Activated CD4-positive, alpha-beta T cell treated with anti-CD3 and anti-CD28 coated beads, Interleukin-2, amount 10 ng/mL, durations not matched to agents 7 days and 5 days (primary cell): ENCODE measurements at places on chromosomes 13 and 19. TPM values are rescaled to one million over a fixed set of nuclear protein-coding genes. Genes with fewer than 3 reads are reported as not detected.

BORA gene
- 32.0 TPM for total RNA-seq

SERPINE3 gene
- not detected for total RNA-seq

GRCh38 chr13:88144580-88144979, 473.4 kb downstream of the SLITRK5 start:
- no peak for DNase-seq

GRCh38 chr13:53191091-53191490, 162.5 kb downstream of the OLFM4 start:
- no peak for DNase-seq

GRCh38 chr13:64538711-64539110, 2691.4 kb downstream of the PCDH9 start:
- no peak for DNase-seq

DNA sequence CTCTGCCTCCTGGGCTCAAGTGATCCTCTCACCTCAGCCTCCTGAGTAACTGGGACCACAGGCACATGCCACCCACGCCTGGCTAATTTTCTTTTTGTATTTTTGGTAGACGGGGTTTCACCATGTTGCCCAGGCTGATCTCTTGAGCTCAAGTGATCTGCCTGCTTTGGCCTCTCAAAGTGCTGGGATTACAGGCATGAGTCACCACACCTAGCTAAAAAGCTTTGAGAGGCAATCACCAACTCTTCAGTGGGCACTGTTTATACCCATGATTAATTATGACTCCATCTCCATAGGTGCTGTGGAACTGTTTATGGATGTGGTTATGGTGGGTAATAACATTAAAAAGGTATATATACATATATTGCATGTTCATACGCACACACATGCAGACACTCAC, 7.5 kb upstream of the RBM26 start:
- DNase-seq: no peak

DNA sequence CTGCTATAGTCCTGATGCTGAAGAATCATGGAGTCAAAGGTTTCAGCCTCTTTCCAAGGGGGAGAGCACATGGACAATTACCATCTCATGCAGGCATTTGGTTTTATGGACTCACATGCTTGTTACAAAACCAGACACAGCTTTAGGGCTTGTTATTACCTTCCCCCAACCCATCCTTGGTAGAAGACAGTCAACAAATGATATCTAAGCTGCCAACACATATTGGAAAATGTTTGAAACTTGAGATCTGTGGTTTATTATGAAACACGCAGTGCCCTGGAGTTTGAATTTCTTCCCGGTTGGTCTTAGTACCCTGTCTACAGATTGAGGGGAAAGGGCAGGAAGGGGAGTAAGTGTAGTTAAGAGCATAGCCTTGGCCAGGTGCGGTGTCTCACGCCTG, 12.5 kb upstream of the CYP2A6 start:
- DNase-seq: no peak

- no peak for DNase-seq
These were observed 374.0 kb downstream of the IRS2 start for GRCh38 chr13:109412283-109412901.

GRCh38 chr19:31613683-31614219, 264.5 kb upstream of the TSHZ3 start:
- no peak for DNase-seq

DNA sequence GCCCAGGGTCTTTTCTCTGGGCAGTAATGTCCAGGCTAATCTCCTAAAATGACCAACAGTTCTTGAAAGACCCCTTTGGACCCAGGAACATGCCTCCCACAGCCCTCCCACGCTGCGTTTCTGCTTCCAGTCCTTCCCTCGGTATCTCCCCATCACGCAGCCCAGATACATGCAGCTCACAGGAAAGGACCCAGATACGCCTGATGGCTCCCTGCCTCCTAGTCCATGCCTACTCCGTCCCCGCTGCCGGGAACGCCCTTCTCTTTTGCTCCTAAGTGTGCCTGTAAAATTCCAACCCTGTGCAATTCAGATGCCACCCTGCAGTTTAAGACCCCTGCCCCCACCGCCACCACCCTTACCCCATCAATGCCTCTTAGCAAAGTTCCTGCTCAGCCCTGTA, 778 bp downstream of the MUC16 start:
- DNase-seq: no peak

- no peak for DNase-seq
These were observed 36.4 kb upstream of the VSTM2B start for GRCh38 chr19:29489172-29489951.
